ENCODE measurements at places on chromosomes 5 and 9. TPM values are rescaled to one million over a fixed set of nuclear protein-coding genes. Genes with fewer than 3 reads are reported as not detected.

SEPTIN8 gene
- total RNA-seq: 12.8 TPM

GZMA gene
- total RNA-seq: not detected

CARTPT gene
- not detected for total RNA-seq

C5orf47 gene
- total RNA-seq: not detected

SLC4A9 gene
- 2.6 TPM for total RNA-seq

PRDM12 gene
- not detected for total RNA-seq

CTXN3 gene
- total RNA-seq: not detected

RORB gene
- total RNA-seq: not detected
